Stimulated activated CD4-positive, alpha-beta T cell treated with anti-CD3 and anti-CD28 coated beads, Interleukin-1b, Interleukin-23, amount 100 ng/mL, for 4 hours (primary cell): ENCODE measurements at places on chromosomes 12 and 14.

- peak; percentile 29 for DNase-seq
Observed at GRCh38 chr14:104138098-104138717, at the start of gene KIF26A. Gene KIF26A (plus strand): TSS chr14:104138587. CDS start chr14:104138723, 136 bp downstream.

DNA sequence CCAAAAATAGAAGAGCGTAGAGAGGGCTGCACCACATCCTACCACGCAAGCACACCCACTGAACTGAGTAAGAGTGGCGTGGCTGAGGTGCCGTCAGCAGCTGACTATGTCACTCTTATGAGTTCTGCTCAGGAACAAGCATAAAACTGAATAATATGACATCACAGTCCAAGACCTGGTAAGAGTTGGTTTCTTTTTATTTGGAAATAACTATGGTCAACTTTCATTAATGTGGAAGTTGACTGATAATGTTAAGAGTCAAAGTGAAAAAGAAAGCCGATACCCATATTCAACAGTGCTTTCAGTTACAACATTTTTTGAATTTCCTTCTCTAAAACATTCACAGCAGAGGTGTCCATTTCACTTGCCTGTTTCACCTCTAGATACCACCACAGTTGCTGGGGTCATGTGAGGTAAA lies 44.6 kb downstream of the GNS start:
- no peak for DNase-seq

- no peak for DNase-seq
Observed at GRCh38 chr12:85580562-85581168, 255.5 kb downstream of the RASSF9 start.

GRCh38 chr14:104559028-104559803 lies 20.3 kb upstream of the C14orf180 start:
- DNase-seq, result no peak

DNA sequence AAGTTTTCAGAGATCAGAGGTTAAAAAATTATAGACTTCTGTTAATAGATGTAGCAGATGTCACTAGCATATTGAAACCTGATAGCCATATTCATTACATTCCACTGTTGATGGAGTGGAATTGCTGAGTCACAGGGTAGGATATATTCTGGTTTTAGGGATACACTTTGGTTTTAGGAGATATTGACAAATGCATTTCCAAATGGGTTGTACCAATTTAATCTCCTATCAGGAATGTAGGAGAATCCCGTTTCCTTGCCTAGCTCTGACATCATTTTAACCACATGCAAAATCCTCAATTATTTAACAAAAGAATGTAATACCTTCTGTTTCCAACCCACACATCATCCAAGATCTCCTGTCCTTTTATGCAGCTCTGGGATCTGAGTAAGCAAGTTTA lies 30.7 kb upstream of the ESR2 start:
- DNase-seq, result no peak

DNA sequence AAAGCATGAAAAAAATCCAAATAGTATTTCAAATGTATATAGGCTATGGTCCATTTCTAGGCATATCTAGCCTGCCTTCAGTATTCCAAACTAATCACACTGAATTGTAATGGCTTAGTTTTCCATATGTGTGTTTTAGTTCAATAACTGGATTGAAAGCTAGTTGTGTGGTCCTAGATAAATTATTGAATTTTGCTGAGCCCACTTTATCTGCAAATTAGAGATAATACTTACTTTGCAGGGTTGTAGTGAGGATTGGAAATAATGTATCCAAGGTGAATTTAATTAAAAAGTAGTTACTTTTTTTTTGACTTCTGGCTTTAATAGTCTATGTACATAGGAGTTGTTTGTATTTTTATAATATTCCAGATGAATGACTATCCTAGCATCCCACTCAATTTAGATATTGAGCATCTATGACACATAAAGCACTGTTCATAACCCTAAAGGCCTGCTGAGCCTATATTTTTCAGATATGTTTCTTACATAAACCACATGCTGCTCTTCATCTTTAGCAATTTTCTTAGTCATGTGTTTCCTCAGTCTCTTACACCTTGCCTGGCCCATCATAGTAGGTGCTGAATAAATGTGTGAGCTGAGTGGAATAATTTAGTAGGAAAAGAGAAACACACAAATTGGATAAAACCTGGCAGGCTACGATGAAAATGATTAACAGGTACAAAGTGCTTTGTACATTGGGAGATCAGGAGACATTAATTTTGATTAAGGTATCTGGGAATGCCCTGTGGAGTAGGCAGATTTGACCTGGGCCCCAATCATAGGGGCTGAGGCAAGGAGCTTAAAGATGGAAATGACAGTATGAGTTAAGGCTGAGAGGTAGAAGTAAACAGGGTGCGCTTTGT lies 1.1 kb upstream of the ATP23 start:
- no peak for DNase-seq

DNA sequence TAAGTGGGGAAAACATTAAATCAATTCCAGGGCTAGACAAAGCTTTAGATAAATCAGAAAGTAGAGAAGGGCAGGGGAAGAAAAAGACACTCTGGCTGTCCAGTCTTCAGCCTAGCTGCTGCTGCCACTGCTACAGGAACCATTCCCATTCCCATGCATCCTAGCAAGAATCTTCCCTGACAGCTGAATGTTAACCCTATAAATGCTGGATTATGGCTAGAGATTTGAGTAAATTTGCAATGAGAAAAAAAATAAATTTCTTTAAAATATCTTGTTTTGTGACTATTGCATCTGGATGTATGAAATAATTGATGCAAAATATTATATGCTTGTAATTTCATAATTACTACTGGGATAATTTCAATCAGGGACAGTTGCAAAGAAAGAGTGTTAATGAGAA lies 15.0 kb upstream of the CDKN3 start:
- DNase-seq, result no peak

- DNase-seq, result no peak
Observed at GRCh38 chr14:54778618-54779345, 123.8 kb downstream of the GCH1 start.

DNA sequence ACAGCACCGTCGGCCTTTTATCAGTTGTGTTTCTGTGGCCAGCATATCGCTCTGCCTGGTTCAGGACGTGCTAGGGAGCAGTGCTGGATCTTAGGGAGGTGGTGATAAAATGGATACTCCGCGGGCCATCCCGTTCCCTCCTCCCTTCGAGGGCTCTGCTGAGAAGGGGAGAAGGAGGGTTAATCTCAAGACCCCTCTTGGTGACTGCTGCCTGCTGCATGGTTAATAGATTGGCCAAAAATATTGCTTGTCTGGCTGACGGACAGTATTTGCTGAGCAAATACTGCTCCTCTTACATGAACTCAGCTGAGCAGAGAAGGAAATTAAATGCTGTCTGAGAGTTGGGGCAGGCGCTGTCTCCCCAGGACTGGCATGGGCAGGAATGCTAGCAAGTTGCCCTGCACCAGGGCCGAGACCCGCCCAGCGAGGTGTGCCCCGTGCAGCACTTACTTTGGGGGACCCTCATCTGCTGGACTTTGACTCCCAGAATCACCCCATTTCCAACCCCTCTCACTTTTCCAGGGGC lies 1.2 kb downstream of the FBRSL1 start:
- DNase-seq, result no peak
